ENCODE measurements at places on chromosomes 12 and 14. TPM values are rescaled to one million over a fixed set of nuclear protein-coding genes. Genes with fewer than 3 reads are reported as not detected.

RFLNA gene
- total RNA-seq: 0.54 TPM

KCNK13 gene
- 0.89 TPM for total RNA-seq

SLC16A7 gene
- 1.8 TPM for total RNA-seq

KLRC1 gene
- not detected for total RNA-seq

Measured in kidney epithelial cell (primary cell).